ENCODE measurements at places on chromosomes 2 and 18. TPM values are rescaled to one million over a fixed set of nuclear protein-coding genes. Genes with fewer than 3 reads are reported as not detected.

TXNDC2 gene
- 0.24 TPM for total RNA-seq

DNA sequence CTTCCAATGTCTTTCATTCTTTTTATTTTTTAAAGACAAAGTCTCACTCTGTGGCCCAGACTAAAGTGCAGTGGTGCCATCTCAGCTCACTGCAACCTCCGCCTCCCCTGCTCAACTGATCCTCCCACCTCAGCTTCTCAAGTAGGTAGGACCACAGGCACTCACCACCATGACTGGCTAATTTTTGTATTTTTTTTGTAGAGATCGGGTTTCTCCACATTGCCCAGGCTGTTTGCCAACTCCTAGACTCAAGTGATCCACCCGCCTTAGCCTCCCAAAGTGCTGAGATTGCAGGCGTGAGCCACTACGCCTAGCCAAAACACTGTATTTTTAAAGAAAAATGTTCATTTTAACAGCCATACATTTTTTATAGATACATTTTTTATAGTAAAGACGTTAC is 12.7 kb downstream of the GCKR start:
- DNase-seq, result no peak

DNA sequence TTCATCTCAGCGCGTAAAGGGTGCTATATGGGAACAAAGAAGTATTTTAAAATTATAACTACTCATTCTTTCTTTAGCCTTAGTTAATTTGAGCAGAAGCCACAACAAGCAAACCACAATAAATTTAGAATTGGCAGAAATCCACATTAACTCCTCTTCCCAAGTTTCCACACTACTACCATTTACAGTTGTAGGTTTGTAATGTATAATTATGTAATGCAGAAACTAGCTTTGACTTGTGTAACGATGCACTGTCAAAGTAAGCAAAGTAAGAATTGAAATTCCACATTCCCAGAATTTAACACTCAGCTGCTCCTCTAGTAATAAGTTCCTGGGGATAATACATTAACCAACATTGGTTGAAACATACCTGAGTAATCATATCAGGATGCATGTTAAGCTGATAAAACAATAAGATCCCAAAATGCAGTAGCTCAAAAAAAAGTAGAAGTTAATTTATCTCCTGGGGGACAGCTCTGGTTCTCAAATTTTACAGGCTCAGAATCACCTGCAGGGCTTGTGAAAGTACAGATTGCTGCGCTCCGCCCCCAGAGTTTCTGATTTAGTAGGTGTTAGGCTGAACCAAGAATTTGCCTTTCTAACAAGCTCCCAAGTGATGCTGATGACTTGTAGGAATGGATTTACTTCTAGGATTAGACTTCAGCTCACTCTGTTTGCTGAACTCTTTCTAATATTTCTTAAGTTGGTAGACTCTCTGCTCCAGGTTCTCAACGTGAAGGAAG is 9.9 kb downstream of the GRP start:
- no peak for DNase-seq

STK25 gene
- total RNA-seq, result 175 TPM

ANKRD29 gene
- 8.1 TPM for total RNA-seq

DNA sequence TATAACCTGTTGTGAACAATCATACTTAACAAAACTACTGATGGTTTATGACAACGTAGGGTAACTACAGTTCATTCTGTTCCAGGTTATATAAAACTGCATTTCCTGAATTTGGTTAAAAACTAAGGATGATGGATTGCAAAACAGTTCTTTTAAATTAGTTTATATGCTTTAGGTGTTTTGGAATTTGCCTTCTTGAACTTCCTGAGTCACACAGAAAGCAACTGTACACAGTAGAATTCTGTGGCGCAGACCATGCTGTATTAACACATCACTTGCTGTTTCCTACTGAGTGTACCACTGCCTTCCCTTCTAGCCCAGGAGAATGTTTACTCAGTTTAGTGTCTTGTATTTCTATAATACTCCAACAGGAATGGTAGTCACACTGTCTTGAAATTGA is 19.4 kb downstream of the ITGB1BP1 start:
- DNase-seq, result no peak

SERPINB2 gene
- 122 TPM for total RNA-seq

CFAP65 gene
- not detected for total RNA-seq

DNA sequence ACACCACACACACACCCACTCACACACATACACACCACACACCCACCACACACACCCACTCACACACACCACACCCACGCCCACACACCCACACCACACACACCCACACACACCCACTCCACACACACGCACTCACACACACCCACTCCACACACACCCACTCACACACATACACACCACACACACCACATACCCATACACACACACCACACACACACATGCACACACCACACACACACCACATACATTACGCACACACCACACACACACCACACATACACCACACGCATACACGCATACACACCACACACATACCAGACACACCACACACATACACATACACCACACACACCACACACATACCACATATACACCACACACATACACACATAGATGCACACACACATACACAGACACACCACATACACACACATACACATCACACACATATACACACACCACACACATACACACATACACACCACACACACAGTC is 37.9 kb downstream of the MCFD2 start:
- DNase-seq, result no peak

- no peak for DNase-seq
Observed at GRCh38 chr2:205091411-205091810, 546.1 kb downstream of the PARD3B start.

All from omental fat pad (tissue), 4 donors.